HuH-7 (cell line): ENCODE measurements at places on chromosomes 12 and 14.
A peak's percentile ranks its signal among the peaks of the same experiment; 100 is the strongest.

DNA sequence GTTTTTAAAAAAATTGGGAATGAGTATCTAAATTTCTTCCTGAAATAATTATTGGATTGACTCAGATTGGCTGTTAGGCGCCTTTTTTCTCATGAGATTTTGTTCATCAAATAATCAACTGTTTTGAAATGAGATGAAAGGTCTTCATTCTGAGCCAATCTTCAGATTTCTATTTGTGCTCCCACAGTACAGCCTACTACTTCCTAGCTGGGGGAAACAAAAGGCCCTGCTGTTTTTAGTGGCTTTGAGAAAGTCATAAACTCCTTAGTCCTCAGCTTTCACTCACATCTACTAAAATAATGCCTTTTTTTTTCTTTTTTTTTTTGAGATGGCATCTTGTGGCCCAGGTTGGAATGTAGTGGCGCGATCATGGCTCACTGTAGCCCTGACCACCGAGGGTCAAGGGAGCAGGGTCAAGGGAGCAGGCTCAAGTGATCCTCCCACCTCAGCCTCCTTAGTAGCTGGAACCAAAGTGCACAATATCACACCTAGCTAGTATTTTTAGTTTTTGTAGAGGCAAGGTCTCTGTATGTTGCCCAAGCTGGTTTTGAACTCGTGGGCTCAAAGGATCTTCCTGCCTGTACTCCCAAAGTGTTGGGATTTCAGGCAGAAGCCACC, 15.2 kb downstream of the NACA start:
- no peak for DNase-seq

DNA sequence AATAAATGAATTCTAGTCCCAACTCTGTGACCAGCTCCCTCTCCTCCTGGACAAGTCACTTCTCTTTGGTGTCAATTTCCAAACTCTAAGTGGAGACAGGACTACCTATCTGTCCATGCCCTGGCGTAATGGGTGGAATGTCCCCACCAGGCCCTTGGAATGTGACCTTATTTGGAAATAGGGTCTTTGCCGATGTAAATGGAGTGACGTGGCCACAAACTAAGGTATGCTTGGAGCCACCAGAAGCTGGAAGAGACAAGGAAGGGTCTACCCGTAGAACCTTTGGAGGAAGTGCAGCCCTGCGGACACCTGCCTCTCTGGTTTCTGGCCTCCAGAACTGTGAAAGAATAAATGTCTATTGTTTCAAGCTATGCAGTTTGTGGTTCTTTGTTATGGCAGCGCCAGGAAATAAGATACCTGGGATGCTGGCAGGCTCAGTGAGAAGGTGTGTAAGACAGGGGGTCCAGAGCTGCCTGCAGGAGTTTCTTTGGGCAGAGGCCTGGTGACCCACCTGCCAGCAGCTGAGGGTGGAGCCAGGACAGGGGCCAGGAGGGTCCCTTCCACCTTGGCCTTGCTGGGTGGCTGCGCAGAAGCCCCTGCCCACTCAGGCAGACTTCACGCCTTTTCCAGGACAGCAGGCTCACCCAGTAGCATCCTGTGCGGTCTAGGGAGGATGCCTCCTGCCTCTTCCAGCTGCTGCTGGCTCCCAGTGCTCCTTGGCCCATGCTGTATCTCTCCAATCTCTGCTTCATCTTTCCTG, 45.8 kb downstream of the ARL6IP4 start:
- no peak for DNase-seq

DNA sequence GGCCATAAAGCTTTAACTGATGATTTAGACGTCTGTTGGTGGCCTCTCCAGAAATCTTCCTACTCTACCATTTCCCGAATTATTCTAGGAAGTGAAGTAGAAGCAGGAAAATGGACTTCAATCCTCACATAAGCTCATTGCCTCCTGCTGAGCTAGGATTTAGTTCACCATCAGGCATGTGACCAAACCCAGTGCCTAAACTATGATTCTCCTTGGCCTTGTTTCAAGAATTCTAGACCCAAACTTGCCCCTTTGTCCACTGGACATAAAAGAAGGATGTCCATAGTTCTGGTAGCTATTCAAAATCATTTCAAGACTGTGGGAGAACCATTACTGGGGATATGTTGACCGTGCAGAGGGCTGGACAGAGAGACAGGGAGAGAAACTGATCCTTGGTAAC, 105.8 kb downstream of the C12orf50 start:
- DNase-seq: no peak

DNA sequence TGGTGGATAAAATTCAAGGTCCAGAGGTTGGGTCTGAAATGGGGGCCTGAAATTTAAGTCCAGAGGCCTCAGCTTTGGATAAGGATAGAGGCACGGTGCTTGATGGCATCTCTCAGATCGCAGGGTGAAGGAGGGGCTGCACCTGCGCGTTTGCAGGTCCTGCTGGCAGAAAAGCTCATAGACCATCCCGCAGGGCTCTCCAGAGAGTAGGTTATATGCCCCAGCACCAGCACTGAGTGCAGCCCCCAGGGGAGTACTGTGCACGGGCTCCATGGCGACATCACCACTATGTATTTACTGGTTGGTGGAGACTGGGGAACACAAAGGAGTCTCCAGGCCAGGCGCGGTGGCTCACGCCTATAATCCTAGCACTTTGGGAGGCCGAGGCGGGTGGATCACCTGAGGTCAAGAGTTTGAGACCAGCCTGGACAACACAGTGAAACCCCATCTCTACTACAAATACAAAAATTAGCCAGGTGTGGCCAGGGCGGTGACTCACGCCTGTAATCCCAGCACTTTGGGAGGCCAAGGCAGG, 4.3 kb upstream of the CD63 start:
- DNase-seq: no peak

GRCh38 chr12:99039367-99040120, 394.5 kb downstream of the APAF1 start:
- DNase-seq: no peak

GRCh38 chr12:74515849-74516248, 21.8 kb upstream of the ATXN7L3B start:
- DNase-seq: no peak

DNA sequence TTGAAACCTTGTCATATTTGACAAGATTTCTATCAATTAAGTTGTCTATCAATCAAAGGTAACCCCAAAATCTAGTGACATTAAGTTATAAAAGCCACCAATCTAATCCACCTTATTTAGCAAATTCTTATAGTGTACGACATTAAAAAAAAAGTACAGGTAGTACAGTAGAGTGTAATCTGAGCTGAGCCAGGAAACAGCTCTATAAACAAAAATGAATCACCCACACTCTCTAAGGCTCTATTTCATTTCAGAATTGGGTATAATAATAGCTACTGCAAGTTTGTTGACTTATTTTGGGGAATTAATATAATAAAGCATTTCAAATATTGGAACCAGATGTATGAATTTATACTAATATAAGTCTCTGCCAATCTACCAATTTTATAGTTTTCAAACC, 342.4 kb upstream of the FLRT2 start:
- no peak for DNase-seq

GRCh38 chr12:42741771-42742510, 152.4 kb upstream of the PRICKLE1 start:
- DNase-seq: no peak

- no peak for DNase-seq
Measured at GRCh38 chr14:37172936-37173614, 669 bp upstream of the SLC25A21 start.

DNA sequence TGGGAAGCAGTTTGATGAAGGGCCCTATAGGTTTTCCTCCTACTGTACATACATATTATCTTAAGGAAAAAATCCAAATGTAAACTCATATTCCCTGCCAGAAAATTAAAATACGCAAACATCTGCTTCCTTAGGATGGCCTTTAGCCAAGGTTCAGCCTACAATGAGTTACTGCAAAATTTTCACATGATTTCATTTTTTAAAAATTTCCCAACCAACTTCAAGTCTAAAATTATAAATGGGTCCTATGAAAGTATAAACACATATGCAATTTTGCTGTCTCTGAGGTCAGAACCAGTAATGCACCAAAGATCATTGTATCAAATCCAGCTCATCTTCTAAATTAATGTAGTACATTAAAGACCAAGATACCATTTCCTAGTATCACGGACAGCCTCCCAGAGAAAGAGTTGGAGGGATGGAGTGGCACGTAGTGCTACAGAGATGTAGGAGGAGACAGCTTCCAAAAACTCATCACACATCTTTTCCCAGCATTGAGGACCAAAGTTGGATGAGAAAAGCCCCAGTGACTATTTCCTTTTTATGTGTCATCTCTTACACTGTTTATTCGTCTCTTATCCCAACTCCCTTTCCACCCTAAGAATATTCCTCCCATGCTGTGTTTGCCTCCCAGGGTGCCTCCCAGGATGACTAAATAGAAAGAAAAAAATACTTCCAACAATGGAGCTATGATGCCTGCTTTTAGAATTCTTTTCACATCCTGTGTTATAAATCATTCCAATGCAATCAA, 92.3 kb upstream of the SLCO1C1 start:
- no peak for DNase-seq

DNA sequence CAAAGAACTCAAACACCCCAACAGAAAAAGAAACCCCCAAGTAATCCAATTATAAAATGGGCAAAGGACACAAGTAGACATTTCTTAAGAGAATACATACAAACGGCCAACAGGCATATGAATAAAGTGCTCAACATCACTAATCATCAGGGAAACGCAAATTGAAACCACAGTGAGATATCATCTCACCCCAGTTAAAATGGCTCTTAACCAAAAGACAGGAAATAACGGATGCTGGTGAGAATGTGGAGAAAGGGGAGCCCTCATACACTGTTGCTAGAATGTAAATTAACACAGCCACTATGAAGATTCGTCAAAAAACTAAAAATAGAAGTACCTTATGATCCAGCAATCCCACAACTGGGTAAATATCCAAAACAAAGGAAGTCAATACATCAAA, 52.4 kb downstream of the CLMN start:
- DNase-seq: no peak

- no peak for DNase-seq
Measured at GRCh38 chr12:116483959-116484750, 75.0 kb upstream of the MAP1LC3B2 start.

GRCh38 chr12:68253504-68253903, at the start of gene IL22:
TSS of gene IL22 (minus strand) at chr12:68253604. CDS start at chr12:68253448, 156 bp downstream.
- DNase-seq: no peak

DNA sequence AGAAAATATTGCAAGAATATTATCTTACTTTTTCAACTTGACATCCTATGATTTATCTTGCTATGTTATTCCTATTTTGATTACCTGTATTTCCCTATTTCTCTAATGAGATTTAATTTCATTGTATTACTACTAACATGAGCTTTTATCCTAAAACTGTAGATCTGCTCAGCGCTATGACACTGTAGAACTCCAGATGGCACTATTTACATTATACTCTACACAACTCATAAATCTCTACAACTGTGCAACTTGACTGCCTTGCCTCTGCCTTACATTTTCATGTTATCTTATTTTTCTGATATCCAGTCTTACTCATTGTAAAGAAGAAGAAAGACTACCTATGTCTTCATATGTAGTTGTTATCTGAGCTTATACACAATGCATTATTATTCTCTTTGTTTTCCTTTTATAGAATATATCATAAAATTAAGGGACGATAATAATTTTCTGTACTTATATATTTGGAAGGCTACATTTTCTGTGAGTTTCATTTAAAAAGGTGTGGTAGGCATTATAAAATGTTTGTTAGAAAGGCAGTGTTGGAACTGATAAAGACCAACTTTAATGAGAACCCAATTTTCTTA, 24.1 kb downstream of the NUP37 start:
- DNase-seq: peak; percentile 16

GRCh38 chr14:81464253-81465002, 64.3 kb upstream of the STON2 start:
- peak; percentile 39 for DNase-seq

DNA sequence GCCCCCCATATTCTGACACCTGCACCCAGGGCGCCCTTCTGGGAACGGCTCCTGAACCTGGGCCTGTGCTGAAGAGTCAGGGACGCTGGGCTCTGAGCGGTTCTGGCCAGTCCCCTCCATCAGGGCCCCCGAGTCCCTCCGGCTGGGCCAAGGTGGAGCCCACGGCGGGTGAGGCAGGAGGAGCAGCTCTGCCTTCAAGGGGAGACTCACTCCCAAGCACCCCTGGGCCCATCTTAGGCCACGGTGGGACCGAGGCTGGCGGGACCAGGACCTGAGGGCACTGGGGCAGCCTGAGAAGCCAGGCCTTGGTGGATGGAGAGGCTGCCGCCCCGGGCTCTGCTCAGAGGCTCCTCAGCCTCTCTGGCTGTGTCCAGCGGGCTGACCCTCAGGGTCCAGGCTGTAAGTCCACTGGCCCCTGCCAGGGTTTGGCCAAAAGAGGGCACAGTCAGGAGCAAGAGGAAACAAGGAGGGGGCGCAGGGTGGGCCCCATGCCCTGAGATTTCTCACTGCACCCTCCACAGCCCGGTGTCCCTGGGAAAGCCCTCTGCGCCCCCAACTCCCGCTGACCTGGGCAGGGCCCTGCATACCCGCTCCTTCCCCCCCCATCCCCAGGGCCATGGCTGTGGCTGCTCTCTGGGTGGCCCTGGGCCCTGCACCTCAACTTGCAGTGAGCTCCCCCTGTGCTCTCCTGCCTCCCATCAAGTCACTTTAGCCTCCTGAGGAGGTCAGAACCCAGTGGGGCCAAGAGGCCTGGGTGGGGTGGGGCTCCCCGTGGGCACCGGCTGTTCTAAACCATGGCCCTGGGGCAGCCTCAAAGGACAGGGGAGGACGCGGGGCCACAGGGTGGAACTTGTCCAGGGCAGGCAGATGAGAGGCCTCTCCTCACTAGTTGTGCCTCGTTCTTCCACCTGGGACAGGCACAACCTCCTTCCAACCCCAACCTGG, 266.4 kb upstream of the SFSWAP start:
- no peak for DNase-seq

DNA sequence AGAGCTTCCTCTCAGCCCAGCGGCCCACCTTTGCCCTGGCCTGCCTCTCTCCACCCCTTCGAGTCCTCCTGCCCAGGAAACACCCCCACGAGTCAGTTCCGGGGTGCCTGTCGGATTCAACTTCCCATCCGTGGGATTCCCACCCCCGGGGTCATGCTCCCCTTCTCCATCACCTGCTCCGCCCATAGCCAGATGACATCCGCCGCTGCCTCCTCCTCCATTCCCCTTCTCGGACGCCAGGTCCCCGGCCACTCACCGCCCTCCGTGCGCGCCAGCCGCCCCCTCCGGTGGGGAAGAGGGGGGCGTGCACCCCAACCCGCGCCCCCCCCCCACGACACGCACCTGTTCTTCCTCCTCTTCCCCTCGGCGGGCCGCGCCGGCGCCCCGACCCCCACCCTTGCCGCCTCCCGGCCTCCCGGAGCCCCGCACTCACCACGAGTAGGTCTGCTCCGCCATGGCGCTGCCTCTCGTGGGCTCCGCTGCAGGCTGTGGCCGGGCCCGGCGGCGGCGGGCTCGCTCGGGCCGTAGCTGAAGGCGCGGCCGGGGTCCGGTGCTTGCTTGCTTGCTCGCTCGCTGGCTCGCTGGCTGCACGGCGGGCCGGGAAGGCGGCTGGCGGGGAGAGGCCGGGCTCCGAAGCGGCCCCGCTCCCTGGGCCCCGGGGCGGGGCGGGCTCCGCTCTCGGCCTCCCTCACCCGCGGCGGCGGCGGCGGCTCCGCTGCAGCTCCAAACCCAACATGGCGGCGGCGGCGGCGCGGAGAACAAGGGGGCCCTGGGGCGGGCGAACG, 554 bp downstream of the SPPL3 start:
- DNase-seq: peak; percentile 27

- DNase-seq: no peak
Measured at GRCh38 chr14:33685026-33685425, 265.8 kb downstream of the EGLN3 start.
